Epithelial cell of alveolus of lung (primary cell): ENCODE measurements at places on chromosomes 4 and X. TPM values are rescaled to one million over a fixed set of nuclear protein-coding genes. Genes with fewer than 3 reads are reported as not detected.

Gene HTN1
- total RNA-seq = not detected in 2 replicates

Gene CXCL9
- not detected in 2 replicates for total RNA-seq

Gene NXF3
- total RNA-seq = not detected in 2 replicates

Gene CENPVL2
- total RNA-seq = not detected in 2 replicates

Gene GUCY1B1
- 8.1 and 20.5 TPM in 2 replicates for total RNA-seq

Gene SERTM2
- not detected in 2 replicates for total RNA-seq

Gene PIR
- total RNA-seq = 8.9 and 15.4 TPM in 2 replicates

Gene NUDT11
- total RNA-seq = 7.6 and 11.4 TPM in 2 replicates

Gene HSFX3
- not detected in 2 replicates for total RNA-seq

Gene ABCE1
- 42.0 and 98.4 TPM in 2 replicates for total RNA-seq

Gene CXorf65
- total RNA-seq = not detected in 2 replicates

Gene TCEAL9
- 90.5 and 93.3 TPM in 2 replicates for total RNA-seq

Gene PPARGC1A
- total RNA-seq = under 0.01 and 7.4 TPM in 2 replicates
